ENCODE measurements at places on chromosomes 7 and 10.

- DNase-seq = no peak
Measured at GRCh38 chr7:157551325-157552070, 214.7 kb downstream of the DNAJB6 start.

- DNase-seq = no peak
Measured at GRCh38 chr10:130121486-130122079, 11.0 kb upstream of the C10orf143 start.

- no peak for DNase-seq
Measured at GRCh38 chr7:19009241-19009935, 108.0 kb downstream of the TWIST1 start.

GRCh38 chr7:36286226-36286625 lies 103.4 kb upstream of the ANLN start:
- DNase-seq = no peak

DNA sequence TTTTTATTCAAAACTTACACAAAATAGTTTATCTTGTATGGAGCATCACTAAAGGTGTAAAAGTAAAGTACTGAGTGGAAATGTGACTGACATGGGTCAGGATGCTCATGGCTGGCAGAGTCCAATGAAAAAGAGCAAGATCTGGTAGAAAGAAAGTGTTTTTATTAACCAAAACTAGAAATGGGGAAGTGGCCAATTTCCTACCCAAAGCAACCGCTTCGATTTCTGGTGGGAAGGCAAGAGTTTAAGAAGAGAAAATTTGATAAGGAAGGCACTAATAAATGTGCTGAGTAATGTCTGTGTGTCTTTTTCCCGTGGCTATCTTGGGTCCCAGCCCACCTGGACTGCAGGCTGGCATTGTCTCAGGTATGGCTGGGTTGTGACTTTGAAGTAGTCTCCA lies 277.7 kb downstream of the ANKRD7 start:
- no peak for DNase-seq

DNA sequence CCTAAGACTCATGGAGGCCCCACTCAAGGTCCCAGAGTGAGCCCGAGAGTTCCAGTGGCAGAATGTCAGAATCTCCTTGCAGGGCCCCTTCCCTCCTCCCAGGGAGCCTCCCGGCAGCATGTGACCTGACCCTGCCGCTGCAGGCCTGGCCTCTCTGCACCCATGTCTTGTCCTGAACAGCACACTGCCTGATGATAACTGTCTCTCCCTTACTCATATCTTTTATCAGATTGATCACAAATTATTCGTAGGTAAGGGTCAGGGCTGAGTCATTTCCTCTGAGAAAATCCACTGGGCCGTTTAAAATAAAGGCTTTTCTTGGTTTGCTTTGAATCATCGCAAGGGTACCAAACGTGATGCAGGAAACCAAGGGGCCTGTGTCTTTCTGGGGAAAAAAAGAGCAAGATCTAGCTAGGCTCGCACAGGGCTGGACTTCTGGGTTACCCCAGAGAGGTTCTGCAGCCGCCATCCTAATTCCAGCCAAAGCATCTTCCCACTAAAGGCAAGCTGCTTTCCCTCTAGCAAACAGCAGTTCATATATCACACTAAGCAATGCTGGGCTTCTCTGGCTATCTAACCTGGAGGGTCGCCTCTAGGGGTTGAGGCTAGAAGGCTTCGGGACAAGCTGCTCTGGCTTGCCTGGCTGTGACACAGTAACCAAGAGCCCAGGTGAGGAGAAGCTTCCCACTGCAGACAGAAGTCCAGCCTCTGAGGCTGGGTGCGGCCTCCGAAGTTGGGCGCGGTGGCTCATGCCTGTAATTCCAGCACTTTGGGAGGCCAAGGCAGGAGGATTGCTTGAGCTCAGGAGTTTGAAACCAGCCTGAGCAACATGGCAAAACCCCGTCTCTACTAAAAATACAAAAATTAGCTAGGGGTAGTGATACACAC lies 104.9 kb downstream of the SPDYE5 start:
- no peak for DNase-seq

GRCh38 chr7:40782836-40783235 lies 648.0 kb downstream of the SUGCT start:
- no peak for DNase-seq

GRCh38 chr7:132183781-132184380 lies 392.4 kb downstream of the PLXNA4 start:
- no peak for DNase-seq

GRCh38 chr7:72190146-72190545 lies 222.0 kb downstream of the CALN1 start:
- DNase-seq = no peak

DNA sequence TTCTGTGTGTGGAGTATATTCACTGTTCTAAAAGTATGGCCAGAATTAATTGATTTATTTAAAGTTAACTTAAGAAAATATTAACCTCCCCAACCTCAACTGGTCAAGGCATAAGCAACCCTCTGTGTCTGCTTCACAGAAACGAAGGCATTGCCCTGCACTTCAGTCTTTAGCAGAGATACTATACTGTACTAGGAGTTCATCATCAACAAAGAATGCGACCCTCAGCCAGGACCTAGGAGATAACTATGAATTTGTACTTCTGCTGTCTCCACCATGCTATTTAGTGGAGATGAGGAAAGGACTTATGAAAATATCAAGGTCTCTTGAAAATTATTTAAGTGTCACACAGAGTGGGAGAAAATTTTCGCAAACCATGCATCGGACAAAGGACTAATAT lies 35.7 kb upstream of the SEMA3D start:
- no peak for DNase-seq

DNA sequence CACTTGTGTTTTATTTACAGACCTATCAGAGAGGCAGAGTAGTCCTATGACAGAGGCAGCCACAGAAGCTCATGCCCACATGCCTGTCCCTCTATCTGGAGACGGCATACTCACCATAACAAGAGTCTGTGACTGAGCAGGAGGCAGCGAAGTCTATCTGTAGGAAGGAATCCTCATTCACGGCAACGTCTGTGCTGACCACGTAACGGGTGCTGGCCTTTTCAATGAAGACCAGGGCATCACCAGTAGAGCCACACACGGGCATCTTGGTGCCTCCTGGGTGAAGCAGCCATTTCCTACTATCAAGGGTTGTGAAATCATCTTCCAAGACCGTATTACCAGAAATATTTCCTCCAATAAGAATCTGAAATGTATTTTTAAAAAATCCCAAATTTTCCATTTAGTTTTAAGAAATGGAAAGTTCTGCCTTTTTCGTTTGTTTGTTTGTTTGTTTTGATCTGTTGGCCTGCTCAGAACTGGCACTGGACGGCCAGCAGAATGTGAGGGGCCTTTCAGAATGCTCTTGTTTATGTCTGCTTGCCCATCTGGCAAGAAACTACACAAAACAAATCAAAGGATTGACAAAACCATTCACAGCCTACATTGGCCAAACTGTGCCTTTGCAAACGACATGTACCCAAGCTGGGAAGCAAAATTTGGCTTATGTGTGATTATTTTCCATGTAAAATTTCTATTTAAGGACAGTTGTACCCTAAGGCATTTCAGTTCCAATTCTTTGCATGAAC lies 93.1 kb upstream of the SLC26A5 start:
- DNase-seq = no peak

GRCh38 chr7:2282185-2282751 lies 32.0 kb downstream of the SNX8 start:
- no peak for DNase-seq

DNA sequence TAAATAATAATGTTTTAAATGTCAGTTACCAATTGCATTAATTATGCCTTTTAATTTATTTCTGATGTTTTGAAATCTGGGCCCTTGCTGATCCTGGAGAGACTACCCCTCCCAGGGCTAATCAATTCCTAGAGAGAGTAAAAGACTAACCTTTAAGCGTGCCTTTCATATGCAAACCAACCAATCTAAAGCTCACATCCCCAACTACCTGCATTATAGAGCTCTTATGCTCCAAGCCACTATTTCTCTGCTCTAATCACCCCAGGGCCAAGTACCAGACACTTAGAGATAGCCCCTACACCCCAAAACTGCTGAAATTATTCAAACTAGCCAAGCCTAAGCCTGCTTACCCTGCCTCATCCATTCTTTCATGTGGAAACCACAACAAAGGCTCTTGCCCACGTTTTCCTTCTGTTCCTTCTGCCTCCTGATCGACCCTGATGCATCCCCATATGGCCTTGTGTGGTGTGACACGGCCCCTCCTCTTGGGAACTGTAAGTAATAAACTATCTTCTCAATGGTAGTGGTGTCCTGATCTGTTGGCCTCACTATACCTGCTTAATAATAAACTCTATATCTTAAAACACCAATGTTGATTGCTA lies 97.7 kb downstream of the HIBADH start:
- no peak for DNase-seq

- no peak for DNase-seq
Measured at GRCh38 chr10:100993986-100994708, 5.5 kb upstream of the LZTS2 start.

DNA sequence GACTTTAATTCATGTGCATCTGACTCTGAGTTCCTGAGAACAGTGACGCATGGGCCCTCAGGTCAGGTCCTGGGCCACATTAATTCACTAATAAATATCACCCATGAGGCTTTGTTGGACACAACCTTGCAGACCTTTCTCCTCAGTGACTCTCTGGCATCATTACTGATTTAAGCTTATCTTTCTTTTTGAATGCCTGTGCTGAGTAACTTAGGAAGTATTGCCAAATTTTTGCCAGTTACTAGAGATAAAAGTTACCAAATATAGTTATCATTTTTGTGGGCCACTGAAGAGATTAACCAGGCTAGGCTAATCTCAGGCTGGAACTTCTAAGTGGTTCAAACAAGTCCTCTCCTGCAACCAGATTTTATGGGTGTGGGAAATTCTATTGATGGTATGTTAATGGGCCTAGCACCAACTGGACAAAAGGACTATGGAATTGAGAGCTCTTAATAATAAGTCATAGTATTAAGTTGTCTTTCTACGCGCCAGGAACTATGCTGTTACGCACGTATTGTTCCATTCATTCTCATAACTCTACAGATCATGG lies 28.8 kb upstream of the PRTFDC1 start:
- no peak for DNase-seq

- DNase-seq = peak; percentile 63
Measured at GRCh38 chr10:101467286-101467770, 113.4 kb downstream of the BTRC start.

DNA sequence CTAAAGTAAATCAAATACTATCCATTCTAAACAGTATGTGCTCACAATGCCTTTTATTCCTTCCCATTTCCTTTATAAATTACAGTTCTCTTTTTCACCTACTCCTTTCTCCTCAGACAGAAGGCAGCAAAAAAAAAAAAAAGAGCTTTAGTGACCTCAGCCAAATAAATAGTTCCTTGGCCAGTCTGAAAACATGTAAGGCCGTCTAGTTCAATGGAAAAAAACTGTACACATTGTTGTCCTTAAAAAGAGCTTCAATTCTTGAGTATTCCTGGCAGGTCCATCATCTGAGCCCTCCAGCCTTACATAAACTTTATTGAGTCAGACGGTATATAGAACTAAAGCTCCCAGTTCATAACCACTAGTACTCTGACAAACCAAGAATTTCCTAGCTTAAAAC lies 185.4 kb downstream of the CACNA2D1 start:
- no peak for DNase-seq

GRCh38 chr10:27535317-27535716 lies 31.2 kb downstream of the RAB18 start:
- DNase-seq = no peak

DNA sequence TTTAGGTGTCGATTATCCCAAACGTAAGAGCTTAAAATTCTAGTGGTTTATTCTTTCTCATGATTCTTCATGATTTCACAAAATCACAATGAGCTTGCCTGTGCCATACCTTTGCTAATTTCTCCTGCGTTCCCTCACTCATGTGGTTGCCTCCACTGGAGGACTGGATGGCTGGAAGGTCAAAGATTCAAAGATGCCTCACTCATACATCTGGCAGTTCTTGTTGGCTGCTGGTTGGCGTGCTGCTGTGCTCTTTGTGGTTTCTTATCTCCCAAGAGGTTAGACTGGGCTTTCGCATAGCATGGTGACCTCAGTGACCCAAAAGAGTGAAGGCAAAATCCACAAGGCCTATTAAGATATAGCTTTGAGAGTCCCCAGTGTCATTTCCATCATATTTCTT lies 877.6 kb upstream of the AUTS2 start:
- DNase-seq = no peak

DNA sequence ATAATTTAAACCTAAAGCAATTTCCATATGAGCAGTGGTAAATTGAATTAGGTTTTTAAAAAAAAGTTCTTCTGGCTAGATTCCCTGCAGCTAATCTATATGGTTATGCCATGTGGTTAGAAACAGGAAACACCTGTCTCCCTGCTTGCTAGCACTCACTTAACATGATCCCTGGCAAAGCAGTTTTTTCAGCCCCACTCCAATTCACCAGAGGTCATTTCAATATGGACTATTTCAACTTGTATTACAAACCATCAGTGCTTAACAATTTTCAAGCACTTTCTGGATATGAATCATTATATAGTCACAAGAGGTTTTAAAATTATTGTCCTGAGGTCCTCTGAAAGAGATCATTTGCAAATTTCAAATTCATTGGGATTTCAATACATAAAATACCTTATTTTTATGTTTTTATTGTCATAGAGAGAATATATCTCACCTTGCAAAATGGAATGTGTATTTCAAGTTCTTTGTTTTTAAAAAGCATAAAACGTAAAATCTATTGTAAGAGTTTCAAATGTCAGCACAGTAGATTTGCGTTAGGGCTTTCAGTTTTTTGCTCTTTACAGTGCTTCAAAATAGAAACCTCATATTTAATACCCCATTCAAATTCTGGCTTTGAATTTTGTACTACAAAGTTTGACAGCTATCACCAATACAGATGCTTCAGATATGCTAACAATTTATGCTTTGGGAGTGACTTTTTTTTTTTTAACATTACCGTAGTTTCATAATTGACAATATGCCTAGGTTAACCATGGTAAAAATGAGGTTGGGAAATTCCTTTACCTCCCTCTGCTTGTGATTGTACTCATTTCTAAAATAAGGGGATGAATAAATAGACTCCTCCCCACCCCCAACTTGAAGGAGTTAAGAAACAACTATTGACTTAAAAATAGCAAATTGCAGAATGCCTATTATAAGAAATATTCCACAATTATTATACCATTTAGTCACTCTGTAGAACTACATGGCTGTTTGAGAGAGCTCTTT lies 117.5 kb upstream of the HGF start:
- DNase-seq = no peak

DNA sequence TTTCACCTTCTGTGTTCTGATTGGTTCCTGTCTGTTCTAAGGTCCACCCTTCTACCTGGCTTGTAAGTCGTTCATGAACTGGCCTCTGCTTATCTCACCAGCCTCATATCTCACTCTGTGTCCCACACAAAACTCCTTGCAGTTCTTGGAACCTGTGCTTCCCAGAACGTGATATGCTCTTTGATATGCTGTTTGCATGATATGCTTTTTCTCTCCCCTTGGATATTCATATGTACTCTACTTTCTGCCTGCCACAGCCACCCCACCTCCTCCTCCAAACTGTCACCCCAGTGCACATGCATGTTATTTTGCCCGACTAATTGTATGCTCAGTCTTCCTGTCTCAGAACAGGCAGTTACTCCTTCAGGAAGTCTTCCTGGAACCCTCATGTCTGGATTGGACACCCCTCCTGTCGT lies 1.9 kb upstream of the ITPRIP start:
- DNase-seq = no peak

- DNase-seq = no peak
Measured at GRCh38 chr10:85262992-85263391, 934.6 kb downstream of the CCSER2 start.

All from fibroblast of the conjunctiva (primary cell).